ENCODE measurements at places on chromosomes 2 and 18.

GRCh38 chr2:31176742-31177141 is 38.5 kb upstream of the GALNT14 start:
- no peak for DNase-seq

DNA sequence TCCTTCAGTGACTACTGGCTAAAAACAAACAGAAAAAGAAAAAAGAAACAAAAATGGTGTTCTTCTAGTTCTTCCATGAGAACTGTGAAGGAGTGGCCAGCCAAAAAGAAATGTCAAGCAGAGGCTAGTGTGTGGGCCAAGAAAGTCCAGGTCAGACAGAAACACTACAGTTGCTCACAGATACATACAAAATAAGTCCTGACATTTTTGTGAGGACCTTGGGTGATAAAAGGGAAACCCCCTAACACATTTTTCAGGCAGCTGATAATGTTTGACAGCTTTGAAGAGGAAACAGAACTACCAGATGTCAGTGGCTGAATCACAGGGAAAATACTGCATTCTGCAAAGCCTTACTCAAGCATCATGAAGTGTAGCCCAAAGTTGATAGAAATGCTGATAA is 28.1 kb downstream of the ARHGAP25 start:
- no peak for DNase-seq

- no peak for DNase-seq
These were observed 249.0 kb downstream of the TWIST2 start for GRCh38 chr2:239096676-239097427.

DNA sequence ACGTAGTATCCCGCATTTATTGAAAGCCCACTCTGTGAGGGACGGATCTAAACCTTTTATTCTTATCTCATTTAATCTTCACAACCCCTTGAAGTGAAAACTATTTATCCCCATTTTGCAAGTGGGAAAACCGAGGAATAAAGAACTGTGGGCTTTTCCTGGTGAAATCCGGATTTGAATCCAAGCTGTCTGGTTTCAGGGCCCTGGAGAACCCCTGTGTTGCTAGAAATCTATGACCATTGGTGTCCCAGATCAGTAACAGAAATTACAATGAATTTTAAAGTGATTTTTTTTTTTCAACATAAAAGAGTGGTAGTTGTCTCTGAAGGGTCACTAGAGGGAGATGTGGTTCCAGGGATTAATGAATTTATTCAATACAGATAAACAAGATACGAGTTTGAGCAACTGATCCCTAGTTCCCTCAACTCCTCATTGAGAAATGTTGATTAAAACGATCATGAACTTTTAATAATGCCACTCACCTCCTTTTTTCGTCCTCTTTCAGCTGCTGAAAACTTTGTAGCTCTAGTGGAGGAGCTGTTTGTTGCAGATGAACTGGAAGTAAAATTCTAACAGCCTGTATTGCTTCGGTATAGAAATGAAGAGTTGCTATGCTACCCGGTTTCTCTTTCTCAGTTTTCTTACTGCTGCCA is 940 bp downstream of the XRCC5 start:
- DNase-seq, result no peak

GRCh38 chr2:109246616-109247015 is 117.6 kb downstream of the SH3RF3 start:
- no peak for DNase-seq

GRCh38 chr2:201084863-201085262 is 13.1 kb downstream of the NDUFB3 start:
- DNase-seq, result no peak

DNA sequence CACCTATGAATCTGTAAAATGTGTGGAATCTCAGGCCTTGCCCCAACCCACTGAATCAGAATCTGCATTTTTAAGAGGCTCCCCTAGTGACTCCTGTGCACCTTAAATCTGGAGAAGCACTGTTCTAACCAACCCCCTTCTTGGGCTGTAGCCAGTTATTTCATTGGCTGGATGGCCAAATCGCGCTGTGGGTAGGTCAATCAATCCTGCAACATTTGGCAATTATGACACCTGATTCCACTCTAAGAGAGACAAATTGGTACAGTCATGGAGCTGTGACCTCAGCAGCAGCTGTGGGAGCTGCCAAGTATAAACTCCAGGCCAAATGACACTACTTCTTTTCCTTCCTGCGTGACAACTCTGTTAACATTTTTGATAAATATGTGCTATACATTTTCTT is 208.7 kb downstream of the CLIP4 start:
- no peak for DNase-seq

Data from activated CD8-positive, alpha-beta memory T cell treated with anti-CD3 and anti-CD28 coated beads for 1 hour (primary cell).